HAP-1 (cell line): ENCODE measurements at places on chromosomes 7 and 10.

DNA sequence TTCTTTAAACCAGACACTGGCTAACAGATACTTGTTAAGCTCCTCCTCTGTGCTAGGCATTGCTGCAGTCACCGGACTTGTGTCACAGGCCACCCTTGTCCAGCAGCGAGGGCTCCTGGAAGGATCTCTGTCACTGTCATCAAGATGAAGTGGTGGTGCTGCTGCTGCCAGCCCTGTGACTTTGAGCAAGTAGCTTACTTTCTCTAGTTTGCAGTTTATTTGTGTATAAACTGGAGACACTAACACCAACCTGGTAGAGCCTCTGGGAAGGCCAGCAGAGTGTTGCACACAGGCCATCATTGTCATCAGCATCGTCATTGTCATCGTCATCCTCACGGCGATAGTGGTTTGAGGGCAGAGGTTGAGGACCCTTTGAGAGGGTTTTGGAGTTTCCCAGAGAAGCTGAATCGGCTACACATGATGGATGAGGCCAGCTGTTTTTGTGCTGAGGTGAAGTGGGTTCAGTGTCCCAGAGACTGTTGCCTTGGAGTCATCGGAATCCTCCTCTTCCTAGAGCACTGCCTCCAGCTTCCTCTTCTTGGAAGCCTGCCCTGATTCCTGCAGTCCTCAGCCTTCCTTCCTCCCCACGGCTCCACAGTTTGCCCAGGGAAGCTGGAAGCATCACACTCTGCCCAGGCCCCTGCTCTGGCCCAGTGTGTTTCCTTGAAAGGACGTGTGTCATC is 128.4 kb downstream of the GRK5 start:
- no peak for DNase-seq

DNA sequence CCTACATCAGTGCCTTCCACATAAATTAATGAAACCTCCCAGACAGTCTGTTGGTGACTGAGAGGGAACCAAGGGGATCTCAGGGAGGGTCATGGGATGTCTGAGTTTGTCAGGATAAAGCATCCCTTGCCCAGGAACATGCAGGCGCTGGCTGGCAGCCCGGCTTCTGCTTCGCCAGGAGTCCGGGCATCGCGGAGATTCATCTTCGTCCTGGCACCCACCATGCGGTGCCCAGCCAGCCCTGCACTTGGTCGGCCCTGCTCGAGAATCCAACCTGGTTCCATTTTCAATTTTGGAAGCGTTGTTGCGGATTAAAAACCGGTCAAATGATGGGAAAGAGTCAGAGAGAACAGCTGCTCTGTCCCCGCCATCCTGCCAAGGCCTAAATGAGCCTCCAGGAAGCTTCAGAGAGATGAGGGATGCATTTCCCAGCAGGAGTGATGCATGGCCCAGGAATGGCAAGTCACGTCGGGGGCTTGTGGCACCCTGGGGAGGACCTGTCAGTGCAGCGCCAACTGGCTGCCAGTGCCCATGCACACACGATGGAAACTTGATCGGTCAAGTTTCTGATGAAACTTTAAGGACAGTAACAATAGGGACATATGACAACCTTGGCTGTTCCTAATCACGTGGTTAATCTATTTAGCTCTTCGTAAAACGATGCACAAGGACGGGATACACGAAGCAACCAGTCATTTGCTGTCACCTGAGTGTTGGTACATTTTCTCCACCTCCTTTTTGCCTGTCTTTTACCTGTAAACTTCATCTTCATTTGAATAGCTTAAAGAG is 260.8 kb upstream of the MKI67 start:
- no peak for DNase-seq

DNA sequence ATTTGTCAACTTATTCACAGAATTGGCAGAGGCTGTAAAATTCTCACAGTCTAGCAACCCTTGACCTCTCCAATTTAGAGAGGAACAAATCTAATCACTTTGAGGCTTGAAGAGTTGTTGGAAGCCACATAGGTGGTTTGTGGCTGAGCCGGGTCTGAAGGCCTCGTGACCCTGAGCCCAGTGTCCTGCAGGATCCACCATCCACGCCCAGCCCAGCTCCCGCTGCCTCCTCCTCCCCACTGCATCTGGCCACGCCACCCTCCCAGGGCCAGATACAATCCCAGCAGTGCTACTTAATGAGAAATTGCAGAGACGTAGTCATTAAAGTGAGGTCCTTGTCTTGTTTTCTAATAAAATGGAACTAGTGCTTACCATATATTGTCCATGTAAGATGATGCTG is 81.4 kb upstream of the SHH start:
- no peak for DNase-seq

- no peak for DNase-seq
Observed at GRCh38 chr10:71462062-71462935, 65.6 kb downstream of the CDH23 start.

GRCh38 chr7:2008101-2008935 is 224.4 kb downstream of the MAD1L1 start:
- no peak for DNase-seq

- DNase-seq, result no peak
Observed at GRCh38 chr7:585873-586272, 66.2 kb upstream of the PDGFA start.

DNA sequence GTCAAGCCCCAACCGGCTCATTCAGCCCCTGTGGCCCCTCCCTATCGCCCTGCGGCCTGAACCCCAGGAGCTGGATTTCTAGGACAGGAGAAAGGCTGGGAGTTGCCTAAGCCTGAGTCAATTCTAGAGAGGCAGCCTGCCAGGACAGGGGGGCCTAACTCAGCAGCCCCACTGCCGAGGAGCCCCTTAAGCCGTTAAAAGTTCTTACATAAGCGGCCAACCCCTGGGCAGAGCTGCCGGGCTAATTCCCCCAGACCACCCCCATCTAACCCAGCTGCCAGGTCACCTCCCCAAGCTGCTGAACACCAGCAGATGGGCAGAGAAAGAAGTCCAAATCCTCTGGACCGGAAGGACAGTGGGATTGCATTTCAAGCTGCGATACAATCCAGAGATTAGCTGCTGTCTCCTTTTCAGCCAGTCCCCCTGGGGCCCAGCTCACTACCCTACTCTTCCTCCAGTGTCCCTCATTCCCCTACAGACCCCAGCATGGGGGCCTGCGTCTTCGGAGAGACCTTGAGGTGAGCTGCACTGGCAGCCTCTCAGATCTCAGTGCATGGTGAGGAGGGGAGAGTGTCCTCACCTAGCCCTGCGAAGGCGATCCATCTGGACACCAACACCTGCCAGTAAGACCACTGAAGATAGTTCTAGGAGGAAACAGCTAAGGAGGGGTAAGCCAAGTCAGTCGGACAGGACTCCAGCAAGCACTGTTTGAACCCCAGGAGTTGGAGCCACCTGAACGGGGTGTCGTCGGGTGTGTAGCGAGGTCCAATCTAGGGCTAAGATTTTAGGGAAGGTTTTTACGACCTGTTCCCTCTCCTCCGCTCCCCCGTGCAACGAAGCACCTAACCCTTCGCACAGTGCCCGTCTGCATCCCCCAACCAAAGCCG is 830 bp downstream of the IMPDH1 start:
- DNase-seq, result peak; percentile 46

DNA sequence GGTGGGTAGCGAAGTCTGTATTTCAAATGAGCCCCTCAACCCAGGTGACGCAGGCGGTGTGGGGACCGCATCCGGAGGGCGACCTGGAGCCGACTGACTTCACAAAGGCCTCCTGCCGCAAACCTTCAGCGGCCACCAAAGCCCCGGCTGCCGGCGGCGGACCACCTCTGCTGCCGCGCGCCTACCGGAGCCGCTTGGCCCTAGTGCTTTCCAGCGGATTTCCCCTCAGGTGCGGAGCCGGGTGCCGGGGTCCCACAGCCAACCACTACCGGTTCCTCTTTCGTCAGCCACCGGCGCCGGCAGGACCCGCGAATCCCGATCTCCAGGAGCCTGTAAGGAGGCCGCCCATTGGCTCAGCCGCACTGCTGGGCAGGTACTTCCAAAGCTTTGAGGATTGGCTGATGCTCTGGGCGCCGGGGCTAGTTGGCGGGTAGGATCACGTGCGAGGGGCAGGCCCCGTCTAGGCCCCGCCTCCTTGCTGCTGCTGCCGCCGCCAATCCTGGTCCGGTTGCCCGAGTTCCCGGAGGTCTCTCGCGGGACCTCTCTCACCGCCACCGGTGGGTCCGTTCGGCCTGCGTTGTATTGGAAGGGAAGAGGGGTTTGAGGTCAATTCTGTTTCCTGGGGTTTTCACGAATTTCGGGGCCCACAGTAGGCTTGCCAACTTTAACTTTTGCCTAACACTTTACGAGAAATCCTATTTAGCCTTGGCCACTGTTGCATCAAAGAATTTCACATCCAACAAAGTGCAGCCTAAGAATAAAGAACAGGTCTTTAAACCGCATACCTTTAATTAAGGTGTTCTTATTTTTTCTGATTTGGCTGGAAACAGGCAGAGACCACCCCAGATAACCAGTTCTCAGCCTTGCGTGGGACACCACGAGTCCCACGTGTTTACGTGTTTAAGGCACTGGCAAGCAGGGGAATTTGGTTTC is at the start of gene GSTO2:
TSS of gene GSTO2 (plus strand) at position 472 of the 933 bp plus-strand sequence. CDS start 5,732 bp downstream, outside the sequence.
- DNase-seq, result peak; percentile 99

- DNase-seq, result no peak
Observed at GRCh38 chr7:82397879-82398524, 45.6 kb downstream of the CACNA2D1 start.

DNA sequence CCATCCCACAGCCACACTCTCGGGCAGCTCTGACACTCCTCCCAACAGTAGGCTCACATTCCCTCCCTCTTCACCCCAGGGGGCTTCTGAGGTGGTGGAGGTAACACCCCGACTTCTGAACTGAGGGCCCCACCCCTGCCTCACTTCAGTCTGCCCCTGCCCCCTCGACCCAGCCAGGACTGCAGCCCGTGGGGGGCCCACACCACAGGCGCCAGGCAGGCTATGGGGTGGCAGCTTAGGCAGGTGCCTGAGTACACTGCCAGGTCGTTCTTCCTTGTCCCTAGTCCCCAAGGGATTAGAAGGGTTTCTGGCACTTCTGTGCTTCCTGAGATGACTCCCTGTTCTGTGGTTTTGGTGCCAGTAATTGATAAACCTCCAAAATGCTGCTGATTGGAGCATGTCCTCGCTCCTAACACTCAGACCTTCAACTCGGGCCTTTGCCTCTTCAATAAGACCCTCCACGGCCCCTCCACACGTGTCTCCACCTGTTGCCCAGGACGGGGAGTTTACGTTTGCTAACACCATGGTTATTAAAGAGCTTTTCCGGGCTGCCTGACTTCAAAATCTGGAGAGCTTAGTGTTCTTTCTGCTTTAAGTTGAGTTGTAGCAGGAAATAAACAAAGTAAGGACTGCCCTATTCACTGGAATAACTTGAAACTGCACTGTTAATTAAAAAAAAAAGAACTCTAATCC is 23.8 kb upstream of the LARP4B start:
- DNase-seq, result no peak

DNA sequence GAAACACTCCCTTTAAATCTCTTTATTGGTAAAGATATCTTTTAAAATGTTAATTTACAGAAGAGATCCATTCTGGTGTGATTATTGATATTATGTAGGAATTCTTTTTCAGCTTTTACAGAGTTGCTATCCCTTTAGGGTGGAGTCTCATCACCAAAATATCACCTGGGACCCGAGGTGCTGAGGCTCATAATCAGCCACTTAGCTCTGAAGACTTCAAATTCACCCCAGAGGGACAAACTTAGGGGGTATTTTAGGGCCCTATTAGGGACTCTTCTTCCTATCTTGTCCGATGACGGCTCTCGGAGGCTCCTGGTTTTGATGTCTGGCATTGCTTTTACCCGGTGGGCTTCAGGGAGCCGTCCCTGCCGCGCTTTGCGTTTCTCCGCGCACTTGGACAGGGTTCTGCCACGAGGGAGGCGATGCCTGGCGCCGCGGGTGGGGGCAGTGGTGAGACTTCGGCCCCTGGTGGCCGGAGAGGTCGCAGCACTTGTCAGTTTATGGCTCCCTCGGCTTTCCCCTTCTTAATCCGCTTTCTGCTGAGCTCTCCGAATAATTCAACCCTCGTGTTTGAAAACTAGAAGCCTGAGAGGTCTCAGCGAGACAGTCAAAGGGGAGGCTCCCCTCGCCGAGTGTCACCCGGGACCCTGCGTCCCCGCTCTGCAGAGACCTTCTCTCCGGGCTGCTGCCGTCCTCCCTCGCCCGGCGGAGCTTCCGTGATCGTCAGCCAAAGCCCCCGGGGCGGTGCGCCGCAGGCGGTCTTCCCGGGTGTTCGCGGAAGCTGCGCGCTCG is 27.8 kb downstream of the RBM20 start:
- peak; percentile 86 for DNase-seq

GRCh38 chr7:40463446-40463845 is 328.6 kb downstream of the SUGCT start:
- DNase-seq, result no peak

GRCh38 chr10:58784361-58784760 is 271.7 kb downstream of the BICC1 start:
- DNase-seq, result no peak

DNA sequence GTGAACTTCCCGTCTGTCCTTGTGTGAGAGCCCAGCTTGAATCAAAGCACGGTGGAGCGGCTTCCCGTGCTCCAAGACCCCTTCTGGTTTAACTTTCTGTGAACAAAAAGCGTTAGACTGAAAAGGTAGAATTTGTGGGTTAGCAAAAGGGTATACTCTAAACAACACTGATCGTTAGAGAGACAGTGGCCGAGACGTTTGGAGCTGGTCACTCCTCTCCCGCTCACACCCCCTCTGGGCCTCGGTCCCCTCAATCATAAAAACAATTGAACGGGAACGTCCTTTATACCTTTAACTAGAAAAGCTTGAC is 502 bp downstream of the PRKRIP1 start:
- no peak for DNase-seq

DNA sequence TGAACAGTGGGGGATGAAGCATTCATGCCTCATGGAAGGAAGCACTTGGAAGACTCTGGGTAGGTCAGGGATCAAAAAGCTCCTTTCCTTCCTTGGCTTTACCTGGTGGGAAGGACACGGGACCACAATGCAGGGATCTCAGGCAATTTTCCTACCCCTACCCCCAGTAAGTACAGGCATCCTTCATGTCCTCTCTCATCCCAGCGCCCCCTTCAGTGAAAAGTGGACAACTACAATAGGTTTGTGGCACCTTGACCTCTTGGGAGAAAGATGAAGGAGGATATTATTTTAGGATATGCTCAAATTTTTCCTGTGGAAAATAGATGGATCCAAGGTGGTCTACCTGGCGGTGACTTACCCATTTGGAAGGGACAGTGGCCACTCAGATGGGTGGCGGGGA is 16.5 kb downstream of the AFAP1L2 start:
- DNase-seq, result no peak

DNA sequence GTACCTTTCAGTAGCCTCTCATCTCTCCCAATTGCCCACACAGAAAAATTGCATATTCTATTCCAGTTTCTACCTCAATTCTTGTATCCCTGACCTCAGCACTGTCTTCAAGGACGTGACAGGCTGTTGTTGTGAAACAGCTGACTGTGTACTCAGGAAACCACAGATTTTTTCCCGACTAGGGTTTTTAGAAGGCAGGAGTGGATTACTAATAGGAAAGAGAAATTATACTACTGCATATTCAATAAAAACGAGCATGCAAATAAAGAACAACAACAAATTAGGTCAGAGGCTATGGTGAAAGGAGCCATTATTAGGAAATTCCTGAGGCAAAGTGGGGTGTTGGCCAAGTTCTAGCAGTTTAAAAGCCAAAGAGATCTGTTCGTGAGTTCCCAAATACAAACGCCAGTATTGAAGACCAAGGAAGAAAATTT is 93.4 kb downstream of the DOCK4 start:
- no peak for DNase-seq
